ENCODE measurements at places on chromosomes 3 and 15. TPM values are rescaled to one million over a fixed set of nuclear protein-coding genes. Genes with fewer than 3 reads are reported as not detected.

LDHAL6B gene
- total RNA-seq, result not detected

NDN gene
- total RNA-seq, result 36.9 TPM

SEMA6D gene
- 4.9 TPM for total RNA-seq

CADM2 gene
- 1.6 TPM for total RNA-seq

DISP2 gene
- total RNA-seq, result 0.16 TPM

HTR3E gene
- not detected for total RNA-seq

SPTBN5 gene
- total RNA-seq, result 0.17 TPM

DOCK3 gene
- 0.16 TPM for total RNA-seq

AMT gene
- 4.4 TPM for total RNA-seq

GPR156 gene
- total RNA-seq, result 0.32 TPM

PROK2 gene
- not detected for total RNA-seq

SST gene
- total RNA-seq, result not detected

SEMA3G gene
- 0.26 TPM for total RNA-seq

EPHA6 gene
- total RNA-seq, result 0.26 TPM

SERINC4 gene
- not detected for total RNA-seq

GOLGA6B gene
- under 0.01 TPM for total RNA-seq

ZBBX gene
- total RNA-seq, result not detected

STRIT1 gene
- total RNA-seq, result not detected

ST8SIA2 gene
- not detected for total RNA-seq

AADAC gene
- 0.09 TPM for total RNA-seq
